NCI-H2171 (cell line): ENCODE measurements at places on chromosomes 4 and X.

DNA sequence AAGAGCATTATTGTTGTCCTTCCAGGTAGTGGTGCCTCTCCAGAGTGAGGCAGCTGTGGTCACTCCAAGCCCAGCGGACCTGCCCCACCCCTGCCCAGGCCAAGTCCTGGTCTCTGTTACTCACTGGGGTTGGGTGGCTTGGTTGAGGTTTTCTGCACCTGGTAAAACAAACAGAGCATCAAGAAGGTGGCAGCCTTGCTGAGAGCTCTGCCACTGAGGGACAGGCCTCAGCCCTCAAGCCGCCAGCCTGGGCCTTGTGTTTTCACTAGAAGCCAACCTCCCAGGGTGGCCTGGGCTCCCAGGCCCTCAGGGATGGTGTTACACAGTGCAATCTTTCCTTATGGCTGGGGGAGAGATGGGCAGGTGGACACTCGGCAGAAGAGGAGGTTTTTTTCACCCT lies 182.7 kb downstream of the BCOR start:
- DNase-seq, result no peak

DNA sequence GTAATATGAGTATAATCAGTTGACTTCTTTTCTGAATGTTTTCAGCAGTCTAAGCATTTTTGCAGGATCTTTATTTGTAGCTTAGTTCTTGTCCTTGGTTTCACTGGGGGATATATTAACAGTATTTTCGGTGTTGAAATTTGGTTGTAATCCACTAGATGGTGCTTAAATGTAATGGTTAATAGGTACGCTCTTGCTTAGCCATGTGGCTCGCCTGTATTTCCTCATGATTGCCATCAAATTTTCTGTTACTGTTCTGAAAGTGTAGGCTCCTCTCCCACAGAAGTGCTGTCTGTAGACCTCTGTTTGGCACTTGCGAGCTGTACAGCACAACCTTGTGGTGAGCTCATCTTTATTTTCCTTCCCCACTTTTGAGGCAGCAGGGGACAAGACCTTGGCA lies 3.9 kb upstream of the FAAH2 start:
- DNase-seq, result no peak

DNA sequence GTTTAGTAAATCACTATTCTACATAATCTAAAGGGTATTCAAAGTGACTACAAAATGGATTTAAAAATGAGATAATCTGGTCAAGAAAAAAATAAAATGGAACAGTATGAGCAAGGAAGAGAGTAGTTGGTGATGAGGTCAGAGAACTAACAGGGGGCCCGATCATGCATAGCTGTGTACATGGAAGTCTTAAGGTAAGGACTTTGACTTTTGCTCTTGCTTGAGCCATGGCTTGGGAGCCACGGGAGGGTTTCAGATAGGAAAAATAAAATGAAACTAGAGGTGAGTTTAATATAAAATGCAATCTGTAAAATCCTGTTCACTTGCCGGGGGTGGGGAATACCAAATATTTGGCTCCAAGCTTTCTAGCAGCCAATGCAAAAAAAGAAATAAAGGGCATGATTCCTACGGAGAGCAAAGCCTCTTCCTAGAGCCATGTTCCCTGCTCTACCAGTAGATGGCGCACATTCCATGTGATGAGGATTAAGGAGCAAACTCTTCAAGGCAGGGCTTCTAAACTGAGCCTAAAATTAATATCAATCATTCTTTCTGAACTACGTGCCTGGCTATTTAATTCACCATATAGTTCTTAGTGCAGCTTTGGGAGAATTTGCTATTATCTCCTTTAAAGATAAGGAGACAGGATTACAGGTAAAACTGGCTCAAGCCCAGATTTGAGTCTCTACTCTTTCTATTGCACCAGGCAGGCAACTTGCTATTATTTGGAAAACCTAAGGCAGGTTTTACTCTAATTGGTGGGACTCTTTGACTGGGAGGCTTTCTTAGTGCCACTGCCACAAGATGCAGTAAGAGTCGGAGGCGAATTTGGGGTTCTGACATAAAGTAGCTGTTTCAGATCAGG lies 6.8 kb upstream of the CLCN5 start:
- DNase-seq, result no peak

GRCh38 chrX:5857232-5857631 lies 371.4 kb downstream of the NLGN4X start:
- no peak for DNase-seq

- no peak for DNase-seq
Observed at GRCh38 chr4:179755322-179755721, 2313.1 kb upstream of the AGA start.

DNA sequence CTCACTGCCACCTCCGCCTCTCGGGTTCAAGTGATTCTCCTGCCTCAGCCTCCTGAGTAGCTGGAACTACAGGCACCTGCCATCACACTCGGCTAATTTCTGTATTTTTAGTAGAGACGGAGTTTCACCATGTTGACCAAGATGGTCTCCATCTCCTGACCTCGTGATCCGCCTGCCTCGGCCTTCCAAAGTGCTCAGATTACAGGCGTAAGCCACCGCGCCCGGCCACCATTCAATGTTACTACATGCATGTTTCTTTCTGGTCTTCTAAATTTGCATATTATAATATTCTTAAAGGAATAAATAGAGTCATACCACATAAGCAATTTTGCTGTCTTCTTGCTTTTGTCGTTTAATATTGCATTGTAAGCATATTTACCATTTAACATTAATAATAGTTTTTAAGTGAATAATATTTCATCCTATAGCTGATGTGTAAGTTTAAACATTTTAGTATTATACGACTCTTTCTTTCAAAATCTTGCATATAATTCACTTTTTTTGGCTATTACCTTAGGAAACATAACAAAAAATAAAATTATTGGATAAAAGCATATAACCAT lies 1270.4 kb downstream of the ADGRL3 start:
- no peak for DNase-seq

DNA sequence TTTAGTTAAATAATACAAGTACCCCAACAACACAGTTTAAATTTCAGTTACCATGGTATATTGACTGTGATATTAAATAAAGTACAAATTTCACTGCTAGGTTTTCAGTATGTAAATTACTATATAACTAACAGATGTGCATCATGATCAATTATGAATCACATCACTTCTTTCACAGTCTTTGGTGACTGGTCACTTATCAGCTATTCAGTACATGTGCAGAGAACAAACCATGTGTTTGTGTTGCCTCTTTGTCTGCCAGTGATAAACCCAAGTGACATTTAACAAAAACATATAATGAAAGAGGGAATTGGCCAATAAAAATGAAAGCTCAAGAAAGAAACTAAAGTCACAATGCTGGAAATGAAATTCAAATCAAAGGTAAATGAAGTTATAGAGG lies 249.3 kb downstream of the CHIC1 start:
- DNase-seq, result no peak

- DNase-seq, result no peak
Observed at GRCh38 chr4:60522265-60522664, 677.9 kb upstream of the ADGRL3 start.

GRCh38 chr4:82397527-82397926 lies 23.7 kb upstream of the HNRNPD start:
- no peak for DNase-seq

- no peak for DNase-seq
Observed at GRCh38 chr4:55682295-55682694, 46.2 kb upstream of the NMU start.

DNA sequence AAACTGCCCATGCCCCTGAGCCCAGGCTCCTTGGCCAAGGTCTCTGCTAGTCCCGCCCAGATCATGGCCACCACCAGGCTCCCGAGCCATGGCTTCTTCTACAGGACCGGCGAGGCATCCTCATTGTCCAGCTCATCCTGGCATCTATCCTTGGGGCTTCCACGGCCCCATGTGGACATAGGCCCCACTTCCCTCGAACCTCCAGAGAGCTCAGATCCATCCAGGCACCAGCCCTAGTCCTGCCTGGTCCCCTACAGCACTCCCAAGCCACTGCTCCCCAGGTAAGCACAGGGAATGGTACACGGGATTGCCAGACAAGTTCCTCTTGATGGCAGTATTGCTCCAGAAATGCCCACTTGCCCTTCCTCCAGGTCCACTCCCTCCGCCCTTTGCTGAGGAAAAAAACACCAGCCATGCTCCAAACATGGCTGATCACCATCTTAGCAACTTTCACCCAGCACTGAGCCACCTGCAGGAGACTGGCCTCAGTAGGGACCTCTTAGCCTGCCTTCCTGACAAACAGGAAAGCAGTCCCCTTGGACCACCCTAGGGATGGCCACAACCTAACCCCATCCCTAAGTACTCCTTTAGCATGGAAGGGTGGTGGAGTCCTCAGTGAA lies 272.1 kb upstream of the AGTR2 start:
- DNase-seq, result peak; percentile 25

DNA sequence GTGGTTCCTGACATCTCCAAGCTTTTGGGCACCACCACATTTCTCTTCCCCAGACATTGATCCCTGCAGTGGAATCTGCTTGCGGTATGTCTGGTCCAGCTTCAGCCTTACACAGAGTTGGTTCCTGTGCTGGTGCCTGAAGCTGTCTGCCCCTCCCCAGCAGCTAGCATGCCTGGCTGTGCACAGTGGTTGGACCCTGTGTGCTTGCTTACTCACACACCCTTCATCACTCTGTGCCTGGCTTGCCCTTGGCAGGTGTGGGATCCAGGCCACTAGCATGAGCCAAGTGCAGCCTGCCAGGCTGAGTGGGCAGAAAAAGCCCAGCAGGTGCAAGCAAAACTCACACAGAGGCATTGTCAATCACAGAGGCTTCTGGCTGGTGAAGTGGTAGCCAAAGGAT lies 473.8 kb downstream of the ACTRT1 start:
- DNase-seq, result no peak

DNA sequence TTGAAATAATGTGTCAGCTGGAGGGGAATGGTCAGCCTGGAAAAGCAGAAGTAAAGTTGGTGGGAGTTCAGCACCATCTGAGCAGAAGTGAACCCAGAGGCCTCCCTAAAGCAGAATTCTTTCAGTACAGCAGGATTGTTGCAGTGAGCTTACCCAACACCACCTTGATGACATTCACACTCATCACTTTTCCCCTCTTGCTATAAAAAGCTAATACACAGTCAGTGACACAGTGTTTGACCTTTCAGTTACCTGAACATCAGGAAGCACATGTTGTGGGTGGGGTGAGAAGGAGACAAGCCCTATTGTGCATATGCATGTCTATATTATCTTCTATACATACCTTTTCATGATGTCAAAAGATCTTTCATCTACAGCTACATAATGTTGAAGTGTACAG lies 624.7 kb upstream of the ZFP42 start:
- DNase-seq, result no peak

GRCh38 chrX:23389196-23389792 lies 54.6 kb downstream of the PTCHD1 start:
- DNase-seq, result no peak

DNA sequence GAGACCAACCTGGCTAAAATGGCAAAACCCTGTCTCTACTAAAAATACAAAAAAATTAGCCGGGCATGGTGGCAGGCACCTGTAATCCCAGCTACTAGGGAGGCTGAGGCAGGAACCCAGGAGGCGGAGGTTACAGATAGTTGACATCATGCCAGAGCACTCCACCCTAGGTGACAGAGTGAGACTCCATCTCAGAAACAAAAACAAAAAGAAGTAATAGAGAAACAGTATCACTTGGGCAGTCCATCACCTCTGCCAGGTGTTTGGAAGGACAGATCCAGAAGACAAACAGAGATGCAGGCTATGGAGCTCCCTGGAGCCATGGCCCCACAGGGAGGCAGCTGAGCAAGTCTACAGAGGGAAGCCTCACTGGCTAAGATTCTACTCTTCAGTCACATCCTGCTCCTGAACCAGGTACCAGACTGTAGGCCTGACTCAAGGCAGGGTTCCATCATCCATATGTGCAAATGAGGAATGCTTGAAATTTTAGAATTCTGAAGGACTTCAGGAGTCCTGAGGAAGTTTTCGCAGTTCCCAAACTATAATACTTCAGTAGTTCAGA lies 81.4 kb upstream of the CPEB2 start:
- no peak for DNase-seq

DNA sequence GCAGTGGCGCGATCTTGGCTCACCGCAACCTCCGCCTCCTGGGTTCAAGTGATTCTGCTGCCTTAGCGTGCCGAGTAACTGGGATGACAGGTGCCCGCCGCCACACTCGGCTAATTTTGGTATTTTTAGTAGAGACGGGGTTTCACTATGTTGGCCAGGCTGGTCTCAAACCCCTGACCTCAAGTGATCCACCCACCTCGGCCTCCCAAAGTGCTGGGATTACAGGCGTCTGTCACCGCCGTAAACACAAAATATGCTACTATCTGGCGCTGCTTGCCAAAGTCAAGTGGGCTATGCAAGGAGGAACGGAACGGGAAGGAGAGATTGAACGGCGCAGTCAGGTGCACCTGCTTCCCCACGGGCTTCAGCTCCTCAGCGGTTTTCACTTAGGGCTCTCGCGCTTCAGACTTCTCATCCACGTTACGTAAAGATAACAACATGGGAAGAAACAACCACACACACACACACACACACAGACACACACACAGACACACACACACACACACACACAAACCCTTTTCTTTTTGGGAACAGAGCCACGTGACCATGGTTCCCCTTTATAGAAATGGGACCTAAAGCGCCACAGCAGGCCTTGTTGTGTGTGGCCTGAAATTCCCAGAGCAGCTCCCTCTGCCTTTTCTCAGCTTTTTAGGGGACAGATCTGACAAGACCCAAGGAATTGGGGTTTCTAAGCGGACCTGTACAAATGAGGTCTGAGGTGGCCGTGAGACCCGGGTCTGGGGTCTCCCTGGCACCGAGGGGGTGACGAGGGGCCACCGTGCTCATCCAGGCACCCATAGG lies 1.5 kb downstream of the P2RY8 start:
- DNase-seq, result no peak

GRCh38 chr4:170884969-170885570 lies 795.3 kb upstream of the AADAT start:
- DNase-seq, result no peak

DNA sequence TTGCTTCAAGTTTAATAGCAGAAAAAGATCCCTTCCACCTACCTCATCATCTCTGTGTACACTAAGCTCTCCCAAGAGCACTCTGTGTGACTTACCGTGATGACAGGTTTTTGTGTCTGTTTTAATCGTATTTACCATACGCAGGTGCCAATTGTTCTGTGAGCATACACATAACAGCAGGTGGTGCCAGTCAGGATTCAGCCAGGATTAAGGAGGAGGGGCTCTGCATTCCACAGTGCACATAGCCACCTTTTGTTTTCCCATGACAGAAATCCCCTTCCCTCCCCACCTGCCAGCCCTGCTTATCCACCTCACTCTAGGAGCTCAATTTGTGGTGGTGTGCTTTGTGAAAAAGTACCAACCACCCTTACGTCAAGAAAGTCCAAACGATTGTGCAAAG lies 14.8 kb downstream of the ANK2 start:
- DNase-seq, result peak; percentile 60

GRCh38 chr4:147524601-147525000 lies 43.7 kb downstream of the EDNRA start:
- no peak for DNase-seq

- no peak for DNase-seq
Observed at GRCh38 chrX:120668357-120668756, 38.5 kb upstream of the C1GALT1C1 start.
